ENCODE measurements at places on chromosomes 2 and 18.

DNA sequence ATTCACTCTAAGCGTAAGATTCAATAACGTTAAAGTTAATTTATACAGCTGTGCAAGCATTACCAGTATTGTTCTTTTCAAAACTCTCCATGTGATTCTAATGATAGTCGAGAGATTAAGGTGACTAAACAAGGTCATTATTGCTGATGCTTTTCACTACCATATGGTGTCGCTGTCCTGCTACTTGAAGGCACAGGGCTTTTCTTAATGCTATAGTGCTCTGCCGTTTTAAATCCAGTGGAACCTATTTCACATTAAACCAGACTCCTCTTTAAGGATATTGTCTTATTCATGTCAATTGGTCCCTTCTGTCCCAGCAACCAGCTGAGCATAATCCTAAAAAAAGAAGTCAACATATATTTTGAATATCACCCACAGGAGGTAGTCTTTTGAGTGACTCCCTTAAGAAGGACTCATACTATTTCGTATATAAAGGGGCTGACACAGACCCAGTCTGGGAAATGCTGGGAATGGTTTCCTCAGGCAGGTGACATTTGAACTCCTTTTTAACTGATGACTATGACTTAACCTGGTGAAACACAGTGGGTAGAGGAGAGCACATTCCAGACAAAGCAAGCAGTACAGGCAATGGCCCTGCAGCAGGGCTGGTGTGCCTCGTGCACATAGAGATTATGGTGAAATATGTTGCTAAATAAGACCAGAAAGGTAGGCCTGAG, 53.9 kb upstream of the CYTIP start:
- no peak for DNase-seq

GRCh38 chr2:28507796-28508764, 12.2 kb downstream of the PLB1 start:
- peak; percentile 51 for DNase-seq

GRCh38 chr2:88247531-88247930, 77.4 kb downstream of the THNSL2 start:
- no peak for DNase-seq

- no peak for DNase-seq
Observed at GRCh38 chr18:2502880-2503279, 68.4 kb downstream of the METTL4 start.

DNA sequence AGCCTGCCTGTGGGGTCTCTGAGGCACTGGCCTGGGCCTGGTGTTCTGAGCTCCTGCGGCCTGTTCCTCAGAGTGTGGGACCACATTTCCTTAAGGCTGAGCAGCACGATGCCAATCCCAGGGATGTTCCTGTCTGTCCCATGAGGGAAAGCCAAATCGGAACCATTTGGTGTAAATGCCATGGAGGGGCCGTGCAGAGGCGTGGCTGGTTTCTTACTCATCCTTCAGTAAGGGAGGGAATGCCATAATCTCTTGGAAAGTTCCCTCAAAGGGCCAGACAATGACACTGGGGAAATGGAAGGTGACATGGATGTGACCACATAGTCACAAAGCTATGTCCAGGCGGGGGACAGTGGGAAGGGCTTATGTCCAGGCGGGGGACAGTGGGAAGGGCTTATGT, 14.4 kb upstream of the PTMA start:
- DNase-seq: no peak

GRCh38 chr2:158716121-158716791, 78.9 kb upstream of the DAPL1 start:
- DNase-seq: no peak

DNA sequence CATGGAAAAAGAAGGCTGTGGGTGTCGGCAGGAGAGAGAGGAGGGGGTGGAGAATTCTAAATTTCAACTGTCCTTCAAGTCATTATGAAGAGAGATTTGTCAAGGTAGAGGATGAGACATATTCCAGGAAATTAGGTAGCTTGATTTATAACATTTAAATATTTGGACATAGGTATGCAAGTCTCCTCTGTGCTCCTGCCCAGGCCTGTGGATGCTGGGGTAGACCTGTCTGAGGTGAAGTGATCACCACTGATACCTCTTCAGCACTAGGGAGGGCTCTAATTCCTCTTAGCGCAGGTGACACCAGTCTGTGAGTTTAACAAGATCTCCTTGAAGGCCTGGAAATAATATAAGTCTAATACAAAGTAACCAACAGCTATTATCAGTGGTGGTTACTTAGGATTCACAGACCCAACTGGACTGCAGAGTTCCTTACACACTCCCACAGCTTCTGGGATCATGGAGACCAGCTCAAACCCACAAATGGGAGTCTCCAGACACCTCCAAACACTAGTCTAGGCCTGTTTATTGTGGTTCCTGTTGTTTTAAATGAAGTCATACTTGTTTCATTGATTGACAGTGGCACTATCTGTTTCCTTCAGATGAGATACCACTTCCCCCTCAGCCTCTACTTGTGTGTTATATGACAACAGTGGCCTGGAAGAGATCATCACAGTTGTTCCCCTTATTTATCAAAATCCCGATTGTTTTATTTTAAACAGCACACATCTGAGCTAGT, 104.1 kb upstream of the ITPRID2 start:
- DNase-seq: no peak

DNA sequence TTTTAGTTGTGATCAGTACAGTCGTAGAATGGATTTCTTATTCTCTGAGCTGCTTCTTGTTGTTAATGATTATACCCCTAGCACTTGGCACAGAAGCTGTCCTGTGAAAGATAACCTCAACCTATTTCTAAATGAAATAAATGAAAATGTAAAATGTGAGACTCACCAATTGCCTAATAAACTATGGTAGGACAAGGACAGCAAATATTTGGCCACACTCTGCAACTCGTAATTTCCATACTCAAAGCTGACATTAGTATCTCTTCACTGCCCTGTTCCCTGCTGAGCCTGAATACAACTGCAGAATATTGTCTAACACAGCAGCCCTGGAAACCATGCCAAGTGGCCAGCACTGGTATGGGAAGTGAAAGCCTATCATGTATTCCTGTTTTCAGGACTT, 34.5 kb downstream of the TMEM182 start:
- no peak for DNase-seq

- no peak for DNase-seq
Observed at GRCh38 chr2:29119211-29119610, 4.0 kb downstream of the CLIP4 start.

- no peak for DNase-seq
Observed at GRCh38 chr18:58755304-58756010, 84.2 kb downstream of the MALT1 start.

DNA sequence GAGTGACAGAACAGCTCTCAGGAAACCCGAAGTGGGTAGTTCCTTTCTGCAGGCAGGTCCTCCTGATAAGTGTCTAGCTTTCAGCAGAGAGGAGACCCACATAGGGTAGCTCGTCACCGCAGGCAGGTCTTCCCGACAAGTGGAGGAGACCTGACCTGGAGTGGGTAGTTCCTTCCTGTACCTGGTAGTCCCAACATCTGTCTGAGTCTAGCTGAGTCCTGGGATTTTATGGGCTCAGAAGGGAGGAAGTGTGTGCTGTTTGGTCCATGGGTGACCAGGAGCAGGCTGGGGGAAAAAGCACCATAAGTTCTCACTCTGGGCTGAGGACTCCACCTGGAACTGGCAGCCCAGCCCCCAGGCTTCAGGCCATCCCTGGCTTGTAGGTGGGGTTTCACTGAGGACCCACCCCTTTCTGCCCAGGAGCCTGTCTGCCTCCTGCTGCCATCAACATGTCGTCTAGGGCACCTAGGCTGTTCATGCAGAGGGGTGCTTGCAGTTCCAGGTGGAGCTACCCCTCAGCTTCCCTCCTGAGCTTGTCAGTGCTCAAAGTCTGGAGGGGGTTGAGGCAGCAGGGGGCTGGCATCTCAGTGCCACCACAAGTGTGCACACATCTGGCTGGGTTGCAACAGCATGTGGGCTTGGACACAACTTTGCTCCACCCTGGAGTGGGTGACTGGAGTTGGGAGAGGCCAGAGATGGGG, 9.4 kb downstream of the DYSF start:
- no peak for DNase-seq

- no peak for DNase-seq
Observed at GRCh38 chr2:1052771-1053191, 102.1 kb downstream of the SNTG2 start.

DNA sequence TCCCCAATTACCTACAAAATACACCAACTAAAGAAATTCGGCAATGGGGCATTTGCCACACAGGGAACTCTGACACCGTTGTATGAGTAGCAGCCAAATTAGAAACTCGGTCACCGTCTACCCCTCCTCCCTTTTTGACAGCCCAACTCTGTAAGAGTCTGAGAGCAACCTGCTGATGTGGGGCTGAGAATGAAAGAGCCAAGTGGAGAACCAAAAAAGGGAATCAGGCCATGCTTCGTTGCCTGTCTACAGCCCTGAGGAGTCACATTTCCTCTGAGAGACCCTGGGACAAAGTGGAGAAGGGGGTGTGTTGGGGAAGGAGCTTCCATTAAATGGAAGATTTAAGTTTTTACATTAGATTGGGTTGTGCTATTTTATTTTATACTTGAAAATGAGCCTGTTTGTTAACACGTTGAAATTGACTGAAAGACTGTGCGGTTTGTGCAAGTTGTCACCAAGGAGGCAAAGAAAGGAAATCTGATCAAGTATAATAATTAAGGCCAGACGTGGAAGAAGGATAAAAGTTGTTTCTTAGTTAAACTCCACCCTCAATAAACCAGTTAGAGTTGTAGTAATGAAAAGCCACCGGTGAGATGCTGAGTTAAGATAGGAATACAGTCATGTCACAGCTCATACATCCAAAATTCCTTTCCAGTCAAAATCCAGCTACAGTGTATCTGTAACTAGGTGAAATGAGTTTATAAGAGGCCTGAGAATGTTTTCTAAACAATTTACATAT, 131.7 kb upstream of the CREB1 start:
- DNase-seq: no peak

DNA sequence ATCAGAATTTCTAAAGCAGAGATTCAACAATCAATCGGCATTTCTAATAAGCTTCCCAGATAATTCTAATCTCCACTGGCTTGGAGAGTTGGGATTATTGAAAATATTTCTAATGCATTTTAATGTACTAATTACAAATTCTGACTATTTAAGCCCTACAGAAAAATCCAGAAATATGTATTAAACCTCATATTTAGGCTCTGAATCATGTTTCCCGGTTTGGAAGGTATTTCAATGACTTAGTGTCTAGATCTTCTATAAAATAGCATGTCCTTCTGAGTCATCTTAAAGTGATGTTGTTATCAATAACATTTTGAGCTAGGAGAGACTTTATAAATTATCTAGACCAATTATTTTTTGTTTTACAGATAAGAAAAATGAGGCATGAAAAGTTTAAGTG, 258.8 kb upstream of the NRXN1 start:
- no peak for DNase-seq

GRCh38 chr2:62660087-62660486, 45.4 kb upstream of the EHBP1 start:
- DNase-seq: no peak

GRCh38 chr2:180990337-180990736, 9.9 kb downstream of the UBE2E3 start:
- no peak for DNase-seq

DNA sequence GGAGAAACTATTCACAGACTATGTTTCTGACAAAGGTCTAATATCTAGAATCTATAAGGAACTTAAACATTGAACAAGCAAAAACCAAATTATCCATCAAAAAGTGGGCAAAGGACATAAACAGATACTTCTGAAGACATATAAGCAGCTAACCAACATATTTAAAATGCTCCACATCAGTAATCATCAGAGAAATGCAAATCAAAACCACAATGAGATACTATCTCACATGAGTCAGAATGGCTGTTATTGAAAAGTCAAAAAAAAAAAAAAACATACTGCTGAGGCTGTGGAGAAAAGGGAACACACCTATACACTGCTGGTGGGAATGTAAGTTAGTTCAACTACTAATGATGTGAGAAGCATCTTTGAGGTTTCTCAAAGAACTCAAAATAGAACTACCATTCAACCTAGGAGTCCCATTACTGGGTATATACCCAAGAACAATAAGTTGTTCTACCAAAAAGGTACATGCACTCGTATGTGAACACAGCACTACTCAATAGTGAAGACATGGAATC, 220.4 kb upstream of the TFPI start:
- DNase-seq: no peak

DNA sequence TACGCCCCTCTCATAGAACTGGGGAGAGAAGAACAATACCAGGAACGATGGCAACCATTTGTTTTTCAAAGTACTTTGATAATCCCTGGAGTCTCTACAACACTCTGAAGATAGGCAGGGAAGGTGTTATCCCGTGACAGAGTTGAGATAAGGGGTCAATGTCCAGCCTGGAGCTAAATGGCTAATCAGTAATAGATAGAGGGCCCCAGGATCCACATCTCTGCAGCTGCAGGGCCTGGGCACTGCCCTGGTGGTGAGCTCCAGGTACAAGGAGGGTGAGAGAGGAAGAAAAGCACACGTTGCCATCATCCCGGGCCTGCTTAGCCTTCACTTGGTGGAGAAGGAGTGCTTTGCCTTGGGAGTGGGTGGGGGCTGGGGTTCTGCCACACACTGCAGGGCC, 260.6 kb downstream of the PRKCE start:
- no peak for DNase-seq

DNA sequence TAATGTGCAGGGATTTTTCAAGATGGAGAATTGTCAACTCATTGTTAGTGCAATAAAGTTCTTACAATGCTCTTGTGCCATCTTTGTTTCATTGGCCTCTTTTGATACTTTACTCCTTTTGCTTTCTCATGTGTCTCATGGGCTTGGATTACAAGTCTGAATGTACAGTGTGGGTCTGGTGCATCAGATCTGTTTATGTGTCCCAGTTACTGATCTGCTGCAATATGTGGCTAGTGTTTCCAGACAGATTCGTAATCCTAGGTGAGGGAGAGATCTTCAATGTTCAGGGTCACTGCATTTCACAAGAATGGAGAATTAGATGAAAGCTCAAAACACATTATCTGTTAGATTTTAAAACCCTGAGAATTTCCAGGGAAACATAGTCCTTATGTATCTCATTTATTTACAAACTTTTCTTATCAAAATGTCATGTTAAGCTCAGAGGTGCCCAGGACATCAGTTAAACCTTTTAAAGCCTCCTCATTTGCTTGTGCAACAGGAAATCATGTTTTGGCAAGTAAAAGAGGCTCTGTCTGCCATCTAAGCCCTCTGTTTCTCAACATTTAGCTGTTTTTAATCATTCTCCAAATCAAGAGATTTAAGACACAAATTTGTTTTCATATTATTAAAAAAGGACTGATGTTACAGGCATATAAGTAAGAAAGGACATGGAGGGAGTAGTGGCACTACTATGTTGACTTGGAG, 108.1 kb downstream of the NUP35 start:
- DNase-seq: no peak

Data from nucleus accumbens (tissue), 56 donors.